ENCODE measurements at places on chromosomes 5 and 9.

- no peaks in the 10 kb centered on the region for H3K27me3 ChIP-seq
- peak overlapping the region; percentile 98 for H3K27ac ChIP-seq
- peaks cover 14% of the 10 kb centered on the region for H3K36me3 ChIP-seq
- H3K4me3 ChIP-seq = peak overlapping the region; percentile 81
- DNase-seq = peak; percentile 65
These were observed 2.2 kb downstream of the DNAJB5 start for GRCh38 chr9:34991607-34992375.

DNA sequence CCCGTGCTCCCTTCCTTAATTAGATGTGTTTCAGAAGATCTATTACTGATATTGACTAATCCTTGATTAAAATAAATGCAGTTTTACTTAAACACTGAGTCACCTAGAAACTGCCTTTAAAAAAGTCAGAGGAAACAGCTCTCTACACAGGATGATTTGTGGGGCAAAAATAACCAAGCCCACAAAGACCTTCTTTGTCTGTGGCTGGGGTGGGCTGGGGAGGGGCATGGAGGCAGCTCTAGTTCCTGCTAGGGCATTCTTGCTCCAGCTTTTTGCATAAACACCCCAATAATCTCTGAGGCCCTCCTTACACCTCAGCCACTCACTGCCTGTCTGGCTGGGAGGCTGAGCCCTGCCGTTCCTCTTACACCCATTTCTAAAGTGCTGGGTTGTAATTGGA is 227.6 kb upstream of the DAP start:
- no peak overlapping the region for H3K4me3 ChIP-seq
- no peak for DNase-seq
- H3K27me3 ChIP-seq = no peaks in the 10 kb centered on the region
- H3K36me3 ChIP-seq = no peaks in the 10 kb centered on the region
- H3K27ac ChIP-seq = no peak overlapping the region
- no peaks in the 10 kb centered on the region for H3K4me1 ChIP-seq

DNA sequence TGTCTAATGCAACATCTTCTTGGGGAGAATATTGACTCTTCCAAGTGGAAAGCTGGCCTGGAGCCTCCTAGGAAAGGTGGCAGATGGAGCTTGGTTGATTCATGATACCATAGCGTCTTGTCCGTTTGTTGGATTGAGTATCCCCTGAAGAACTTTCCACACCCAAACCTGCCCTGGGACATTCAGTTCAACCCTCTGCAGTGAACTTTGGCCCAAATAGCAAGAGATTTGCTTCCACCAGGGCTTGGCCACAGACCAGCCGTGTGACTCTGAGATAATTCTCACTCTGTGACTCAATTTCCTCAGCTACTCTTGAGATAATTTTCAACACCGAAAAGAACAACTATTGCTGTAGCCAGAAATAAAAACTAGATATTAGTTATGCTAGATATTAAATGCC is 108.0 kb upstream of the RAD23B start:
- DNase-seq = no peak
- no peaks in the 10 kb centered on the region for H3K36me3 ChIP-seq
- H3K4me1 ChIP-seq = no peaks in the 10 kb centered on the region
- no peak overlapping the region for H3K4me3 ChIP-seq
- no peaks in the 10 kb centered on the region for H3K27me3 ChIP-seq

GRCh38 chr9:97983589-97984187 is 547 bp downstream of the ANP32B start:
- peak; percentile 67 for DNase-seq
- peaks cover 20% of the 10 kb centered on the region for H3K4me1 ChIP-seq
- no peaks in the 10 kb centered on the region for H3K36me3 ChIP-seq
- peak overlapping the region; percentile 91 for H3K4me3 ChIP-seq
- H3K27me3 ChIP-seq = no peaks in the 10 kb centered on the region

DNA sequence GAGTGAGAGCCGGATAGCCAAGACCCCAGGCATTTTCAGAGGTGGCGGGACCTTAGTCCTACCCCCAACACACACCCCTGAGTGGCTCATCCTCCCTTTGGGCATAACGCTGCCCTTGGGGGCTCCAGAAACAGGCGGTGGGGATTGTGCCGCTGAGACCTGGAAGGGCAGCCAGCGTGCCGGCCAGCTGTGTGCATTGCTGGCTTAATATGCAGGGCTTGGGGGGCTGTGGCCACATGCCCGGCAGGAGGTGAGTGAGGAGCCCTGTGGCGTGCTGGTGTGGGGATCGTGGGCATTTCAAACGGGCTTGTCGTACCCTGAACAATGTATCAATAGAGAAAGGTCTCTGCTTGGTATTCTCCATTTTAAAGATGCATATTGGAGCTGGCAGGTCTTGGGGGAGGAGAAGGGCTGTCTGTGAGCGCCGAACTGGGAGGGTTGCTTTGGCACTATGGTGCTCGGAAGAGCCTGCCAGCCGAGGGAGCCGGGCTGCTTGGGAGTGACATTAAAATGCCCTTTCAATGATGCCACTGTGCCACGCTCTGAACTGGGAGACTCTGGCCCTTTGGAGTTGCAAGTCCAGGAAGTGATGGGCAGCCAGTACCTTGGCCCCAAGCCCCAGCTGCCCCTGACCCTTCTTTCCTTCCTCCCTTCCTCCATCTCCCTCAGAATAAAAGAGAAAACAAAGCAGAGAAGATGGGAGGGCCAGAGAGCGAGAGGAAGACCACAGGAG is 11.2 kb upstream of the OLFM1 start:
- DNase-seq = peak; percentile 40
- H3K27me3 ChIP-seq = no peaks in the 10 kb centered on the region

DNA sequence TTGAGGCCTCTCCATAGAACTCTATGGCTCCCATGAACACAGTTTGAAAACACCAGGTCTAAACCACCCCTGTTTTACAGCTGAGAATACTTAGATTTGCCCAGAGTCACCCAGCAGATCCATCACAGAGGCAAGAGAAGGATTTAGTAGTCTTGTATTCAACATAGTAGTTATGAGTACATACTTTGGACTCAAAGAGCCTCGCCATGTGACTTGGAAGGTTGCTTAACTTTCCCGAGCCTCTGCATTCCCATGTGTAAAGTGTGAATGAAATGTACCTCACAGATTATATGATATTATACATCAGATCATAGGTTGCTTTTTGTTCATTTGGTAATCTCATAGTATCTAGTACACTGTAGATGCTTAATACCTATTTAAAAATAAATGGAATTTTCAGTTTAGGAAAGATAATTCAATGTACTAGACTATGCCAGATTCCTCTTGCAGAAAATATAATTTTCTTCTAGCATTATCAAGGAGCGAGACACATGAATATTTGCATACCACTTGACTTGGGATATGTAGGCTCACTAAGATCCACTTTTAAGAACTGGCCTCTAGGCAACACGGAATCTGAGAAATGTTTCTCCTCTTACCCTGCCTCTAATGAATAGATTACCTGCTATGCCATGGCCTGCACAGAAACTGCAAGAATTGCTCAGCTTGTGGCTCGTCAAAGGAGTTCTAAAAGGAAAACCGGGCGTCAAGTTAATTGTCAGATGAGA is 18.6 kb downstream of the TDRD7 start:
- no peak for DNase-seq
- H3K4me1 ChIP-seq = no peaks in the 10 kb centered on the region
- no peaks in the 10 kb centered on the region for H3K27me3 ChIP-seq
- H3K4me3 ChIP-seq = no peak overlapping the region

DNA sequence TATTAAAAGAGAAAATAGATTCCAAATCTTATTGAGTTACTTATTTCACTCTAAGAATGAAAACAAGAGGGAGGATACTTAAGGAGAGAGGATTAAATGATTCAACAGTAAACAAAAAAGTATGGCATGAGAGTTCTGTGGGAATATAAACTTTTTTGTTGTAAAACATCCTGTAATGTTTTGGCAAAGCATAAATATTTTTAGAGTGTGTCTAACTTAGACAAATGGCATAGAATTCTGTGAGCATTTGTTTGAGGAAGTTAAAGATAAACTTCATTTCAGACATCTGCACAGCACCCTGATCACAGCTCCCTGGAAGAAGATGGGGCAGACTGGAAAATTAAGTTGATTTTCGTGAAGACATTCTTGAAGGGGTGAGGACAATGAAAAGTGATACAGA is 246.8 kb upstream of the HAPLN1 start:
- no peaks in the 10 kb centered on the region for H3K4me1 ChIP-seq
- H3K4me3 ChIP-seq = no peak overlapping the region
- no peaks in the 10 kb centered on the region for H3K36me3 ChIP-seq
- H3K27ac ChIP-seq = no peak overlapping the region

- no peak for DNase-seq
- H3K27ac ChIP-seq = no peak overlapping the region
- no peaks in the 10 kb centered on the region for H3K36me3 ChIP-seq
- no peaks in the 10 kb centered on the region for H3K4me1 ChIP-seq
- H3K27me3 ChIP-seq = no peaks in the 10 kb centered on the region
These were observed 344.9 kb downstream of the CDK5RAP2 start for GRCh38 chr9:120235081-120235480.

DNA sequence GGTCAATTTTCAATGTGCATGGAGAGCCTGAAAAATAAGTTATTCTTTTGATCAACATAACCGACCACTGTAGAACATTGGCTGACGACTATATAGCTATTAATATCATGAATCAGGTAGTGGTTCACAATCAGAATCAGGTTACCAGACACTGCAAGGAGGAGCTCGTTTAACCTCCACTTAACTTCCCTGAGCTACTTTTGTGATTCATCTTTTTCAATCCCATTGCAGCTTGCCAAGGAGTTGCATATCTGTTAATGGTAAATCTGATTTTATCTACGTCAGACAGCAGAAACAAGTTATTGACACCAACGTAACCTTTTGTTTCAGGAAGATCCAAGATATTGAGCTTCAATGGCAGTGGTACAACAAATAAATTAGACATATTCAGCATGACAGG is 2263.8 kb upstream of the ACO1 start:
- no peaks in the 10 kb centered on the region for H3K27me3 ChIP-seq
- DNase-seq = no peak
- no peaks in the 10 kb centered on the region for H3K36me3 ChIP-seq
- H3K4me1 ChIP-seq = no peaks in the 10 kb centered on the region
- no peak overlapping the region for H3K27ac ChIP-seq
- H3K4me3 ChIP-seq = no peak overlapping the region

GRCh38 chr5:107809201-107810034 is 138.7 kb upstream of the EFNA5 start:
- no peak overlapping the region for H3K4me3 ChIP-seq
- H3K36me3 ChIP-seq = no peaks in the 10 kb centered on the region
- DNase-seq = no peak
- H3K4me1 ChIP-seq = no peaks in the 10 kb centered on the region
- no peaks in the 10 kb centered on the region for H3K27me3 ChIP-seq

GRCh38 chr5:89036704-89037489 is 153.9 kb upstream of the MEF2C start:
- no peaks in the 10 kb centered on the region for H3K27me3 ChIP-seq
- no peak overlapping the region for H3K4me3 ChIP-seq
- no peaks in the 10 kb centered on the region for H3K36me3 ChIP-seq
- H3K27ac ChIP-seq = no peak overlapping the region
- no peaks in the 10 kb centered on the region for H3K4me1 ChIP-seq

GRCh38 chr9:38181866-38182265 is 112.8 kb upstream of the SHB start:
- no peaks in the 10 kb centered on the region for H3K27me3 ChIP-seq
- no peaks in the 10 kb centered on the region for H3K36me3 ChIP-seq
- H3K27ac ChIP-seq = no peak overlapping the region
- H3K4me1 ChIP-seq = no peaks in the 10 kb centered on the region
- DNase-seq = no peak

DNA sequence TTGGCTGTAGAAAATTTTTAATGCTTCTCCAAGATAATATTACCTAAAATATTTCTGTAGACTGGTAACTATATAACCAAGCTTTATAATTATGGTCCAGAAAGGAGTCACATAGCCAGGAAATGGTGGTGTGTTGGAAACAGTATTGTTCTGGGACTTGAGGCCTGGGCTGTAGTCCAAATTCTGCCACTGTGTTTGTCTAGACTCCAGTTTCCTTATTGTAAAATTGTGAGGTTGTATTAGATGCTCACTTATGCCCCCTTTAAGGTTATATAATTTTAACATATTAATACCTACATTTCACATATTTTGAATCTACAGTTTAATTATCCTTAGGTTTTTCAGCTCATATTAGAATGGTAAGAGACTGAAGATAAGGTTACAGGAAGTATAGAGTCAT is 42.4 kb downstream of the STX17 start:
- no peaks in the 10 kb centered on the region for H3K4me1 ChIP-seq
- no peak for DNase-seq
- peaks cover 13% of the 10 kb centered on the region for H3K36me3 ChIP-seq
- no peaks in the 10 kb centered on the region for H3K27me3 ChIP-seq
- H3K4me3 ChIP-seq = no peak overlapping the region

DNA sequence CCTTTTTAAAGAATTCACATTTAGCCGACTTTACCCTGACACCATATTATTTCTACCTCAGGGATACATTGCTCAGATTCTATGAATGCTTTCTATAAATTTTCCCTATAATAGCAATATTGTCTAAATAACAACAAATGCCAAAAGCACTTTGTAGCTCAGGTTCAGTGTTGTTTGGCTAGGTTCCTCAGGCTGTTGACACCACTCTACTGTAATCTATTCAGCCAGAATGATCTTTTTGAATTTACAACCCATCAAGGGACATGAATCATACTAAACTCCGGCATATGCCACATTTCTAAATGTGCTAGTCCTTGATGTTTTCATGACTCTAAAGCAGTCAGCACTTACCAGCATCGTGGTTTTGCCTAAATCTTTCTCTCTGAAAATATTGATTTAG is 641.5 kb upstream of the CDH10 start:
- no peak for DNase-seq
- no peaks in the 10 kb centered on the region for H3K4me1 ChIP-seq
- no peak overlapping the region for H3K27ac ChIP-seq
- no peak overlapping the region for H3K4me3 ChIP-seq
- H3K27me3 ChIP-seq = no peaks in the 10 kb centered on the region

DNA sequence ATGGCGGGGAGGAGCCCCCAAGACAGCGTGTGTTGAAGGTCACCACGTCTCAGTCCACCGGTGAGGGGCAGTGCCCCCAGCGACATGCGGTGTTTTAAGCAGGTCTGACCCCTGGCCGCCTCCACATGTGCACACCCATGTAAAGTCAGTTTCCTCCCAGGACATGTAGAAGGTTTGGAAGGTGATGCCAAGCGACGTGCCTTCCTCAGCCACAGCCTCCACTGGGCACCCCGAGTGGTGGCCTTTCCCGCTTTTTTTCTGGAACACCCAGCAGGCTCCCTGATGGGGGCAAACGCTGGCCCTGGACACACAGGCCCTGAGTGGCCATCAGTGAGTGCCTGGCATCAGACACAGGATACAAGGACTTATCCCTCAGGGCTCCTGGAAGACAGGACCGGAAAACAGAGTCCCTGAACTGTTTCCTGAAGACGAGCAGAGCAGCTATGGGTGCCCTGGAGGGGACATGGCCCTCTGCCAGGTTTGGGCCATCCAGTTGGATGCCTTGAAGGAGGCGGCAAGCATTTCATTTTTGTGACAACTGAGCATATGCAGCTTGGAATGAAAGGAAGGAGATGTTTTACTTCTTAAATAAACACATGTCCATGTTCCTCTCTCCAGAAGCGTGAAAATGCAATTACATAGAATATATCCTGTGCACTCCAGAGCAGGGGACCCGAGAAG is 275.8 kb upstream of the IRX2 start:
- no peak overlapping the region for H3K27ac ChIP-seq
- H3K4me3 ChIP-seq = no peak overlapping the region
- no peak for DNase-seq
- no peaks in the 10 kb centered on the region for H3K27me3 ChIP-seq
- H3K4me1 ChIP-seq = no peaks in the 10 kb centered on the region
